ENCODE measurements at places on chromosomes 4 and X.

DNA sequence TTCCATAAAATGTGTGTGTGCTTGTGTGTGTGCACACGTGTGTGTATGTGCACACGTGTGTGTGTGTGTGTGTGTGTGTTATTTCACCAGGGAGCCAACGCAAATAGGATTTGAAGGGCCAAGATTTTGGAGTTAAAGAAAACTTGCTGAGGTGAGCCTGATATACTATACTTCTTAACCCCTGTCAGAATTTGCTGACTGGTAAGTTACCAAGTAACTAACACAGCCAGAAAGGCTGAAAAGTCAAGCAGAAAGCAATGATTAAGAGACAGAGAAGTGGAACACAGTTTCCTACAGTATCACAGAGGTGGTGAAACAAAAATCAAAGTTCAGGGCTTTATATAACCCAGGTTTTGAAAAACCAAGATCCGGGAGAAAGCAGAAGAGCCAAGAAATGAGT is 47.6 kb downstream of the GABRA3 start:
- no peak for DNase-seq

GRCh38 chr4:3790006-3790561 is 23.9 kb downstream of the ADRA2C start:
- no peak for DNase-seq

DNA sequence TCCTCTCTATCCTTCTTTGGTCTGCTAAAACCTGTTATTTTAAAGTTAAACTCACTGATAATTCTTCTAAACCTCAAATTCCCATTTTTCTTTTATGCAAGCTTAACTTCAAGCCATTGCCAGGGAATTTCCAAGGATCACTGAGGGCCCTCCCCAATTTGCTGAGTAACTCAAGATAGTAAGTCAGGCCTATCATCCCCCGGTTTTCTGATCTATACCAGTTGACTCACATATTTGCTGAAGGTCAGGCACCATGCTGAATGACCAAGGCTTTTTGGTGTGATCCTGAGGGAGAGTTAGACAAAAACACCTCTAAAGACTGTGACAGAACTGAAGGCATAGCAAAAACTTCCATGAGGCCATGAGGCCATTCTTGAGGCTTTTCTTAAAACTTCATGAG is 1301.9 kb downstream of the PCDH7 start:
- DNase-seq = no peak

DNA sequence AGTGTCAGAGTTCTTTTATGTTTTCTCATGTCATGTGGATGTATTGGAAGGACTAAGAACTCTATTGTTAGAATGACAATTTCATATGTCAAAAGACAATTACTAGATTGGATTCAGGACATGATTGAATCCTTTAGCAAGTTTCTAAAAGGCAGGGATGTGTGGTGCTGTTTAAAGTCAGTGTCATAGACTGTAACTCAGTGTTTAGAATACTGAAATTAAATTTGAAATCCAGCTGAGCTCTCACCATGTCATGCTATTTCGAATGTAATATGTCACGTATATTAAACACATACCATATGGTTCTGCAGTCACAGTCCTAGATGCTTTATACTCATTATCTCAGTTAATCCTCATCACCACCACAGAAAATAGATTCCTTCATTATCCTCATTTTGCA is 7.8 kb downstream of the GUCY1B1 start:
- DNase-seq = no peak

DNA sequence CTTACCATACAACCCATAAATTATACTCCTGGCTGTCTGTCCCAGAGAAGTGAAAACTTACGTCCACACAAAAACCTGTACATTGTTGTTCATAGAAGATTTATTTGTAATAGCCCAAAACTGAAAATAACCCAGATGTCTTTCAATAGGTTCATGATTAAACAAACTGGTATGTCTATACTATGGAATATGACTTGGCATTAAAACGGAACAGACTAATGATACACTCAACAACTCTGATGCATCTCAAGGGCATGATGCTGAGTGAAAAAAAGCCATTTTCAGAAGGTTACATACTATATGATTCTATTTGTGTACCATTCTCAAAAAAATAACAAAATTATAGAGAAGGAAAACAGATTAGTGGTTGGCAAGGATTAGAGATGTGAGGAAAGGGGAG is 11.6 kb upstream of the MND1 start:
- DNase-seq = no peak

GRCh38 chrX:117973110-117973807 is 143.4 kb downstream of the KLHL13 start:
- no peak for DNase-seq

DNA sequence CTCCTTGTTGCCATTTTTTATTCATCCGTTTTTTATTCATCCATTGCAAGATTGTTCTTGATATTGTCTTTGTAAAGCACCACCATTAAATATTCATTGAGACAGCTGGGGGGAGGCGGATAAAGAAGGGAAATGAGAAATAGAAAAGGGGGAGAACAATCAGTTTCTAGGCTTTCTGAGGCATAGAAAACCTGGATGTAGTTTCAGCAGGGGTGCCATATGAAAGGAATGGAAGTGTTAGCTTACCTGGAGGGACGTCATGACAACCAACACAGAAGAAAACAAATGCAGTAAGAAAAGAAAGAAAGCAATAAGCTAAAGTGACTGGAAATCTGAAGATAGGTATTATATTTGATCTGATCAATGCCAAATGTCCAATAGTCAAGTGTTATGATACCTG is 276.1 kb downstream of the GASK1B start:
- no peak for DNase-seq

DNA sequence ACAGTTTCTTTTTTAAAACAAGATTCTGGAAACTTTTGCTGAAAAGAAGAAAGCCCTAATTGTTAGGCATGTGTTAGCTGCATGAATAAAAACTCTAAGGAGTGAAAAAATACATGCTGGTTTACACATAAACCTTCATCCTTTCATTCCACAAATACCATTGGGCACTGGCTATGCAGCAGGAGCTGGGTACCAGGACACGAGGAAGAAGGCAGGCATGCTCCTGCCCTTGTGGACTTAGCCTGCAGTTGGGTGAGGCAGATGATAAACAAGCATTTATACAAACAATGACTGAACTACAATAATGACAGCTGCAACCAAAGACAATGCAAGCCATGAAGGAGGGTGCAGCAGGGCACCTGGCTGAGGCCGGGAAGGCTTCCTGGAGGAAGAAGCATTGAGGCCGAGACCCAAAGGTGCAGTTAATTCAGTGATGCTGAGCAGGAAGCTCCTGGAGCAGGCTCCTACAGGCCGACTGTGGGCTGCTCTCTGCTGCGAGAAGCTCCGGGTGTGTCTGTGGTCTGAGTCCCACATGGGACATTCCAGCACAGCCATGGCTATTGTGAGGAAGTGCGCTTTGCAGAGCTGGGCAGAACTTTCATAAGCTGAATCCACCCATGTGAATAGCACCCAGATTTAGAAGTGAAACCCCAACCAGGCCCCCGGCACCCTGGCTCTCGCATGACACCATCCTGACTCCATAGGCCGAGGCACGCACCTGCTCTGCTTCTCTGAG is 44.0 kb upstream of the MXD4 start:
- DNase-seq = peak; percentile 5

DNA sequence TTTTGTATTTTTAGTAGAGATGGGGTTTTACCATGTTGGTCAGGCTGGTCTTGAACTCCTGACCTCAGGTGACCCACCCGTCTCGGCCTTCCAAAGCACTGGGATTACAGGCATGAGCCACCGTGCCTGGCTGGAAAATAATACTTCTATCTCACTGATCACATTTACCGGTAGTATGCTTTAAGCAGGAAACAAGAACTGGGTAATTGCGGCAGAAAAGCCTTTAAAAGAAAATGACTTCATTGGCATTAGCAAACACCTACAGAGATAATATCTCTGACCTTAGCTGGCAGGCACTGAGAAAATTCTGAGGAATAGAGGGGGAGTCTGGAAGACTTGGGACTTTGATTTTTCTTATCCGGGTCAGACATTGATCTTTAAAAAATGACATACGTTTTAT is 78.5 kb downstream of the SHROOM3 start:
- DNase-seq = no peak

- DNase-seq = no peak
Measured at GRCh38 chr4:48299560-48299959, 29.9 kb upstream of the TEC start.

GRCh38 chr4:40231316-40231863 is 34.6 kb downstream of the RHOH start:
- no peak for DNase-seq

DNA sequence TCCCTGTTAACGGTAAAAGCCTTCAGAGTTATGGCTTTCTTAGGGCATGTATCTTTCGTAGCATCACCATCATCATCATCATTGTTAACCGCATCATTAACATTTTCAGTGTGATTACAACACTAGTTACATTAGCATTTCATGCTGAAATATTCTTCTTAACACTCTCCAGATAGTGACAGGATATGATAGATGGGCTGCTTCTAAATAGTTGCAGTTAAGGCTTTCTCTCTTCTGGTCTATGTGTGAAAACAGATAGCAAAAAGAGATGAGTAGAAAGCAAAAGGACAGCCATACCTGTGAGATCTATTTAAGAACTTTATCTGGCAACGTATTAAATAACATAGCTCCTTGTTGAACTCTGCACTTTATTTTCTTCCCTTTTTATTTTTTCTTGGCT is 1069.8 kb downstream of the ADGRL3 start:
- no peak for DNase-seq

- peak; percentile 54 for DNase-seq
Measured at GRCh38 chrX:69618803-69619202, 2.9 kb downstream of the EDA start.

- DNase-seq = peak; percentile 81
Measured at GRCh38 chr4:87838890-87839591, 6.3 kb downstream of the MEPE start.

DNA sequence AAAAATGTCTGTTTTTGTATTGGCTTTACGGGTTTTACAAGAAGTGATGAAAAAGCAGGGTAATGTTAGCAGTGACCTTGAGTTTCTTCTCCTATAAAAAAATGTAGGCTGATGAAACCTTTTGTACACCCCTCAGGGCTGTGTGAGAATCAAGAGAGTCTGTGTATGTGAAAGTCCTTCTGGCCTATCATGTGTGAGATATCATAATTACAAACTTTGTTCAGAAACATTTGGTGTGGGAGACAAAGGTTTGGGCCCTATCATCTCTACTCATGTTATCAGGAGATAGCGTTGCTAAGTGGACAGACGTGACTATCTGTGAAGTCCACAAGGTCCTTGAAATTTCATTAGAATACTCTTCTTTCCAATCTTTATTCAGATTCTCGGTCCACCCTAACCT is 170.6 kb upstream of the HAND2 start:
- no peak for DNase-seq

- no peak for DNase-seq
Measured at GRCh38 chr4:171519457-171519856, 293.7 kb upstream of the GALNTL6 start.

- no peak for DNase-seq
Measured at GRCh38 chr4:188550296-188550695, 411.1 kb downstream of the TRIML1 start.

GRCh38 chr4:41155194-41155830 is 59.0 kb downstream of the APBB2 start:
- DNase-seq = peak; percentile 41

DNA sequence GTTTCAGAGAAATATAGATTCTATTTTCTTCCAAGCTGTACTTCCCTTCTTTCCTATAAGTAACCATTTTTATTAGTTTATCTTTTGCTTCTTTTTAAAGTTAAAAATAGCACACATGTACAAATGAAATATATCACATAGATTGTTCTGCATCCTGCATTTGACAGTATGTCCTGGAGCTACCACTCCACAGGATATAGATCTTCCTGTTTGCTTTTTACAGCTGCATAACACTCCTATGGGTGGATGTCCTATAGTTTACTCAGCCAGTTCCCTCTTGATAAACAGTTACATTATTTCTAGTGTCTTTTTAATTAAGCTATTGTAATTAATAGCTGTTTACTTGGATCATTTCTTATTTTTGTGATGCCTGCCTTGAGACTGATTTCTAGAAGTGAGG is 301.6 kb upstream of the DDX53 start:
- DNase-seq = no peak

GRCh38 chrX:124931241-124931640 is 388.4 kb upstream of the TEX13C start:
- no peak for DNase-seq

DNA sequence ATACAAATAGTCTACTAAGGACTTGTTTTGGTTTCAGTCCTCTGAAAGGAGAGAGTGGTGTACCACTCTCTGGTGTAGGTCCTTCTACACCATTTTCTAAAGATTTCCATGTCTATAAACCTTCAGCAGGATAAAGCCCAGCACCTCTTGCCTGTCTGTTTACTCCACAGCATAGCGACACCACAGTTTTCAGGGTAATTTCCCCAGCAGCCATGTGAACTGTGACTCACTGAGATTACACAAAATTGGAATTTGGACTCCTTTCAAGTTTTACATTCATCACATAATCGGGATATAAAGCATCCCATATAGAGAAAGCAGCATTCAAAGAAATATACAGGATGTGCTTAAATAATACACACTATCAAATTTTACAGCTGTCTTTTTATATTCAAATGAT is 229.6 kb downstream of the PRDM5 start:
- DNase-seq = no peak

GRCh38 chr4:78312989-78313753 is 238.4 kb upstream of the ANXA3 start:
- DNase-seq = no peak

- DNase-seq = no peak
Measured at GRCh38 chr4:85522836-85523235, 47.9 kb downstream of the ARHGAP24 start.

GRCh38 chr4:152014280-152014679 is 253.5 kb upstream of the GATB start:
- no peak for DNase-seq

DNA sequence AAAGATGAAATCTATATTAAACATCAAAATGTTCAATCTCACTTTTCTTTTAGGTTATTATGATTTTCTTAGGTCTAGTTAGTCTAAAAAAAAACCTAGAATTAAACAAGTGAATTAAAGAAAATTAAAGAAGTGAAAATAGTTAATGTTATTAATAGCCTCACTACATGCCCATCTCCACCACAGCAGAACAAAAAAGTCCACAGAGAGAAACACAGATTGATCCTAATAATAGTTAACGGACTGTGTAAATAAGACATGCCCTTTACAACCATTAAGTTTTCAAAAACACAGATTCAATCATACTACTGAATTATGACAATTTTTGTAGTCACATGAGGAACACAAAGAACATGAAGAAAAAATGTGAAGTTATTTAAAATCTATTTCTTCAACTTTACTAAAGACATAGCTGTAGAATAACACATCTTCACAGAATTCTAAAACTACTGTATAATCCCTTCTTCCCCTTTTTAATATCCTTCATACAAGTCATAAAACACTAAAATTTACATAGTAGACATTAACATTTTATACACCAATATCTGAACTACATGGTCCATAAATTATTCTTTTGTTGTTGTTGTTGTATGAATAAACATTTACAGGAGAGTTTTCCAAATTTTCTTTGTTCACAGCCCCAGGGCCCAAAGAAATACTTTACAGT is 15.3 kb downstream of the HELQ start:
- DNase-seq = no peak

GRCh38 chrX:77786365-77786680 is 307 bp upstream of the ATRX start:
- no peak for DNase-seq
